ENCODE measurements at places on chromosomes 7 and 10. TPM values are rescaled to one million over a fixed set of nuclear protein-coding genes. Genes with fewer than 3 reads are reported as not detected.

The PRSS1 gene
- total RNA-seq: not detected

The PRTFDC1 gene
- total RNA-seq: 1.5 TPM

The ADRB1 gene
- total RNA-seq: 0.09 TPM

The PPP1R17 gene
- total RNA-seq: not detected

The DYDC2 gene
- not detected for total RNA-seq

The PGAM2 gene
- total RNA-seq: 1.7 TPM

The CLEC2L gene
- total RNA-seq: not detected

The ADIRF gene
- not detected for total RNA-seq

The SRRM3 gene
- total RNA-seq: not detected

The GIMAP1 gene
- total RNA-seq: 76.8 TPM

- no peak for DNase-seq
Measured at GRCh38 chr7:104895522-104896236, 118.3 kb upstream of the KMT2E start.

GRCh38 chr7:39299695-39300094 is 266.5 kb upstream of the YAE1 start:
- DNase-seq: no peak

GRCh38 chr7:141317033-141317585 is 234.1 kb upstream of the AGK start:
- no peak for DNase-seq

GRCh38 chr10:59606551-59606961 is 103.1 kb downstream of the SLC16A9 start:
- no peak for DNase-seq

- no peak for DNase-seq
Measured at GRCh38 chr10:79354141-79354540, 6.9 kb downstream of the PPIF start.

- no peak for DNase-seq
Measured at GRCh38 chr7:76151932-76152331, 49.8 kb upstream of the SRRM3 start.

- DNase-seq: no peak
Measured at GRCh38 chr7:55083206-55083605, 64.4 kb downstream of the EGFR start.

GRCh38 chr7:127882313-127882920 is 148.8 kb downstream of the LRRC4 start:
- no peak for DNase-seq

DNA sequence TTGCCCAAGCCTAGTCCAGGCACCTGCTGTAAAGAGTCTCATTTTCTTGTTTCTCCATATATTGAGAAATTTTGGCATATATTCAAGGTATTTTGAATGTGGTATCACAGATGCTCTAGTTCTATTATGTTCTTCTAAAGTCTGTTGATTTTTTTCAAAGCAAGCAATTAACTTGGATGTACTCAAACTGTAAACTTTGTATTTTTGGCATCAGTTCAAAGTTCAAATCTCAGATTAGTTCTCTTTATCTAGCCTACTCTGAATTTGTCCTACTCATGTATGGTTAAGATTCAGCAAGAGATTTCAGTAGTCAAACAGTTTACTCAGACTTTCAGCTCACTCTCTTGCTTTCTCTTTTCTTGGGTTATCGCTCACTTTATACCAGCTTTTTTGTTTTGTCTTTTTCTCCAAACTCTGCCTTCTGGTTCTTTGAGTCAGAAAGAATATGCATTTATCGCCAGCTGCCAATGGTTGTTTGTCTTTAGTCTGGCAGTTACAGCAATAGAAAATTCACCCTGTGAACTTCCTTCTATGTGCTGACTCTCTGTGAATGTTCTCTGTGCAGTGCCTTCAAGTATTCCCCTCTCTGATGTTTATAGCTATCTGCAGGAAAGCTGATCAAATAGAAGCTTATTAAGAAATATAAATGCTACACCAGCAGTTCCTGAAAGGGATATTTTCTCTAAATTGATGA is 56.0 kb downstream of the ANKRD7 start:
- no peak for DNase-seq

GRCh38 chr10:71015674-71016073 is 127.3 kb upstream of the PCBD1 start:
- no peak for DNase-seq

GRCh38 chr7:42720991-42721796 is 190.7 kb downstream of the C7orf25 start:
- no peak for DNase-seq

DNA sequence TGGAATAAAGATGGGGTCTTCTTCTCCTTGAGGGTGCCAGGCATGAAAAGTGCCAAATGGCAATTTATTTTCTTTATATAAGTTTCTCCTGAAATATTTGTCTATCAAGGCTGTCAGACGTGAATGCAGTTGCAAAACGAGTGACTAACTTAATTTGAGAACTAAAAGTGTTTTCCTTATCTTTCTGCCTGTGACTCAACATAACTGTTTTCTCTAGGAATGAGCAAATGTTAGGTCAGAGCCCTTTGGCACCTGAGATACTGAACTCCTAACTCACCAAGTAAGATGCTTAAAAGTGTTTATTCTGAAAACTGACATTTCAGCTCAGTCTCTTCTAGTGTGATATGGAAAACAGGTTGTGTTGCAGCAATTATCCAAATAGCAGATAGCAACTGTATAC is 197.0 kb downstream of the STK31 start:
- no peak for DNase-seq

DNA sequence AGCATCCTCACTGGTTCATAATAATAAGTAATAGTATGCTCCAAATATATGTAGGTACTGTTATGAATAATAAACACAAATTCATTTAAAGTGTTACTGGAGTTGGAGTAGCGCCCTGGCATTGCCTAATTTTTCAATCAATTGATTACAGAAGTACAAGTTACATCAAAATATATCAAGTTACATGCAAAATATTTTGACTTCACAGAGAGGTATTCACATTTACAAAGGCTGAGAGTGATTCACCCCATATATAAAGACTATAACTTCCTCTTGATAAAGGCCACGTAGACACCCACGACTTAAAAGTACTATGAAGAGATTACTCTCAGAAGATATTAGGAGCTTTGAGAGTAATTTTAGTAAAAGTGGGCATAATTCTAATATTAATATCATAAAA is 13.6 kb upstream of the COL17A1 start:
- no peak for DNase-seq

- no peak for DNase-seq
Measured at GRCh38 chr10:61076572-61077114, 132.7 kb upstream of the RHOBTB1 start.

- DNase-seq: no peak
Measured at GRCh38 chr7:23377134-23377533, 78.0 kb downstream of the MALSU1 start.

GRCh38 chr7:30382607-30383006 is 96.0 kb downstream of the NOD1 start:
- no peak for DNase-seq

- no peak for DNase-seq
Measured at GRCh38 chr7:8923164-8923806, 489.9 kb downstream of the NXPH1 start.

GRCh38 chr7:85426487-85426960 is 239.7 kb upstream of the SEMA3D start:
- no peak for DNase-seq

- no peak for DNase-seq
Measured at GRCh38 chr10:32308027-32308603, 38.8 kb downstream of the EPC1 start.
